ENCODE measurements at places on chromosomes 1 and 21.

- DNase-seq, result no peak
Observed at GRCh38 chr1:232998646-232999045, 48.2 kb downstream of the NTPCR start.

DNA sequence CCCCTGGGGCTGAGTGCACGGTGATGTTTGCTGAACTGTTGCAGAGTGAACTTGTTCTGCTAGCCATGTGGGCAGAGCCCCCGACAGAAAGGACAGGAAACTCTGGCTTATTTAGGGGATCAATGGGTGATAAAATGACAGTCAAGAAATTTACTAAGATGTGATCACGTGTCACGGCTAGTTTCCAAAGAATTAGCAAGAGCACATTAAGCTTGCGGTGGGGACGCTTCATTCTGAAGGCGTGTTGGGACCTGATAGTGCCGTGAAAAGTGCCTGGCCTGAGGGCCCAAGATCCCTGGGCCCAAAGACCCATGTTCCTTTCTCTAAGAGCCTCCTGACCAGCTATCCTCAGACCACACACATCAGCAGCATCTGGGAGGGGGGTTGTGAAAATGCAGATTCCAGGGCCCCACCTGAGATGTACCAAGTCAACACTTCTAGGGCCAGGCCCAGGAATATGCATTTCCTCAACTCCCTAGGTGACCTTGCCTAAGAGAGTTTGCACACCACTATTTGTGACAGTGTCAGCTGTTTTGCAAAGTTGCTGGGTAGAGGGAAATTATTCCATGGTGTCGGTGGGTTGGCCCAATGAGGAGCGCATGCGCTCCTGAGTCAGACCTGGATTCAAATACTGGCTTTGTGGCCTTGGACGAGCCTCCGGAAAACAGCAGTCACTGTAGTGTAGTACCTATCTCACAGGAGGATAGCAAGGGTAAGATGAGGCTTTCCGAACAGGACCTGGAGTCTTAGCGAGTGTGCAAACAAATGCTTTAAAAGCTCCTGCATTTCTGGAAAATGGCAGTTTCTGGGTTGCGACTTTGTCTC lies 77.5 kb downstream of the SPSB1 start:
- DNase-seq, result no peak

GRCh38 chr21:34732388-34732821 lies 63.6 kb downstream of the CLIC6 start:
- no peak for DNase-seq

- DNase-seq, result no peak
Observed at GRCh38 chr1:84350104-84350503, 48.2 kb upstream of the DNASE2B start.

- no peak for DNase-seq
Observed at GRCh38 chr1:40785446-40785845, 1.9 kb downstream of the KCNQ4 start.

GRCh38 chr1:165855010-165855838 lies 27.8 kb downstream of the UCK2 start:
- DNase-seq, result no peak

- no peak for DNase-seq
Observed at GRCh38 chr1:168760241-168760640, 31.2 kb upstream of the DPT start.

GRCh38 chr21:35989138-35989735 lies 71.1 kb downstream of the SETD4 start:
- DNase-seq, result peak; percentile 5

GRCh38 chr1:75992312-75992711 lies 60.1 kb upstream of the ASB17 start:
- DNase-seq, result no peak

DNA sequence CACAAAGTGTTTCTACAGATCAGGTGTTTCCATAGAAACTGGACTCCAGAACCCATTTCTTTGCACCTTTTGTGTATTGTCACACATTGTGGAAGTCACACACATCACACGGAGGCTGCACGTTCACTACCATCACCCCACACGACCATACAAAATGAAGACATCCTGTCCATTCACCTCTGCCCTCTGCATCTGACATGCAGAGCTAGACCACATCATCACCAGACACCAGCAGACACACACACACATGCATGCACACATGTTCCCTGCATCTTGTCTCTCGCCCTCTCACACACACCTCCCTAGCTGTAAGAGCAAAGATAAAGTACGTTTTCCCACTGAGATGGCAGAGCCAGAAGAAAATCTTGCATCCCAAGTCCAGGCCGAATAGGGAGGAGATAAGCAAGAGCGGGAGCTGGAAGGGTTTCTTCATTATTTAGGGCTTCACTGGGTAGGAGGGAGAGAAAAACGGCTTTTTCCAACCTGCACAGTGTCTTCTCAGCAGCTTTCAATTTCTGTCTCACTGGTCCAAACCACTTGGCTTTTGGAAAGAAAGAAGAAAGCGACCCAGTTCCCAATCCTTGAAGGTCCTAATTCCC lies 709 bp downstream of the PRELP start:
- DNase-seq, result no peak

DNA sequence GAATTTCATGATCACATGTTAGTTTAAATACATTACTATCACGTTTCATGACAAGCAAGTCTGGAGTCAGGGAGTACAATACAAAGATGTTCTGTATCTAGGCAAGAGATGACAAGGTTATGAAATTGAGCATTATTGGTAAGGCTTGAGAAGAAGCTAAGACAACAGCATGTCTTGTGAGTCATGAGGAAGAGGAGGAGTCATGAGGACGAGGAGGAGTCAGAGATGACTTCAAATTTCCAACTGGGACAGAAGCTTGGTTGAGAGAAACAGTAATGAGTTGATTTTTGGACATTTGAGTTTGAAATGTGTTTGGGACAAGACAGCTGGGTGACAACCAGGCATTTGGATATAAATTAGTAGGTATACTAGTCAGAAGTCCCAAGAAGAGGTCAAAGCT lies 4.3 kb upstream of the UBE2U start:
- DNase-seq, result no peak

- no peak for DNase-seq
Observed at GRCh38 chr1:60575326-60575977, 501.9 kb upstream of the C1orf87 start.

GRCh38 chr1:12142891-12143630 lies 23.7 kb upstream of the TNFRSF1B start:
- no peak for DNase-seq

DNA sequence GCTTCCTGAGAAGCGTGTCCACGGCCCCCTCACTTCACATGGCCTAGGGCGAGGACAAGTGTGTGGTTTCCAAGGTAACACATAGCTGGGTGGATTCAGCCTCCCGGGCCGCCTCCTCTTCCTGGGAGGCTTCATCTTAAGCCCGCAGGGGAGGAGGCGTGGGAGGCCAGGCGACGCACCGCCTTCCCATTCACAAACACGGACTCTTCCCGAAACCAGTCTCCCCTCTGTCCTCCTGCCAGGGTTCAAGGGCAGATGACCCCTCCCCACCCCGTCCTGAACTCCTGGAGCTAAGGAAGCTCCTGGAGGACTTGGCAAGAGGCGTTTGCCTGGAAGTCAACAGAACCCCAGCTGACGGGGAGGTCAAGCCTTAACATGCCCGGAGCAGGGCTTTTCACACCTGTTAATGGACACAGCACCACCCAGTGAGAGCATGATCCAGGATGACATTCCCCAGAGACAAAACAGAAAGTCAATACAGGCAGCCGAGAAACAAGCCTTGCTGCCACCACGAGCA lies 56.7 kb downstream of the KCNN3 start:
- no peak for DNase-seq

- no peak for DNase-seq
Observed at GRCh38 chr21:44414291-44415072, 40.8 kb upstream of the LRRC3 start.

- DNase-seq, result peak; percentile 35
Observed at GRCh38 chr1:147600119-147601111, 59.1 kb downstream of the BCL9 start.

DNA sequence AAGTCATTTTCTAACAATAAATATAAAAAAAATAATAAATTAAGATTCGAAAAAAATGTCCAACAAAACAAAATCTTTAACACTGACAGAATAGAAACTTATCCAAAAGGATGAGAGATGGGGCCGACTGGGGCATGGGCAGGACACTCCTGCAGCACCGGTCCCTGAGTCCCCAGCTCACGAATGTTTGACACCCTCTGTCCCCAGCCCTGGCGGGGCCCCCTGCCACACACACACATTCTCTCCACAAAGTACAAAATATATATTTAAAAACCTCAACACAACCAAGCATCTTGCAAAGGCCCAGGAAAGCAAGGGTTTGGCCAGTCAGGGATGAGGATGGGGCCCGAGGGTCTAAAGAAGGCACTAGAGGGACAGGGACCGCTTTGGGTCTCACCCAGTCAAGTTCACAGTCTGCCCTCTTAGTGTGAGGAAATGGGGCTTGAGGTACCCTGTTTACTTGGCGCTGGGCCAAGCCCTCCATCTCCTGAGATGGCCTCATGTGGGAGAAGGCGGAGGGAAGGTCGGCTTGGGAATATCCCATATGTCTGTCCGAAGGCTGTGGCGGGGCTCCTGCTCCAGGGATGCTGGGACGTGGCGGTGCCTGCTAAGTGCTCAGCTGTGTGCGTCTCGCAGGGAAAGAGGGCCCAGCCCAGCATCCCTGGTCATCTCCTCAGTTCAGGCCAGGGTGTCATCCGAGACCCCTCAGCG lies 31.3 kb downstream of the EPHA2 start:
- no peak for DNase-seq

GRCh38 chr1:47850451-47850850 lies 146.7 kb downstream of the TRABD2B start:
- no peak for DNase-seq

GRCh38 chr1:160028426-160028825 lies 3.4 kb downstream of the PIGM start:
- DNase-seq, result no peak

GRCh38 chr1:112239683-112240330 lies 156.2 kb upstream of the CTTNBP2NL start:
- no peak for DNase-seq

- no peak for DNase-seq
Observed at GRCh38 chr1:243628476-243628907, 221.6 kb downstream of the AKT3 start.

DNA sequence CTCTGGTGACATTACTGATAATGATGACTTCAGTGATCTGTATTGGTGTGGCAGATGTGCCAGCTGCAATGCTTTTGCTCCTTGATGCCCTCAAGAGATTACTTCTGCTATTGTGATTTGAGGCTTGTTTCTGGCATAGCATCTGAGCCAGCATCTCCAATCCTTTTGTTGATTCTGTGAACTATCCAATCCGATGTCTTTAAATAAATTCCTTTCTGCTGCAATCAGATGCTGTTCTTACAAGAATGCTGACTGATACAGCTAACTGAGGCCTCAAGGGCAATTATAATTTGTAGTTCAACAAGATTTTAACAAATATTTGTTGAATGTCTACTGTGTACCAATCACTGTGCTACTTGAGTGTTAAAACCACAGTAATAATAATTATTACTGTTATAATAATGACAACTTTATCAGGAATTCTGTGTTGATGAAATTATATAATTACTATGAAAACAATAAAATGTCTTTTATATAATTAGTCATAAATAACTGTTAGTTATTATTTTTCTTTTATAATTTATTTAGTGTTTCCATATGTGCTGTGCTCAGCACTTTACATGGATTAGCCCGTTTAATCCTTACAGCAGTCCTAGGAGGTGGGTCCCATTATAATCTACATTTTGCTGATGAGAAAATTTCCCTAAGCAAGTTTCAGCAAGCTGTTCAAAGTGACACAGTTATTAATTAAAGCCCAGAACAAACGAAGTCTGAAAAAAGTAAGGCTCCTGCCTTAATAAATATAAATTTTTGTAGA lies 308.2 kb downstream of the BRINP3 start:
- peak; percentile 71 for DNase-seq

DNA sequence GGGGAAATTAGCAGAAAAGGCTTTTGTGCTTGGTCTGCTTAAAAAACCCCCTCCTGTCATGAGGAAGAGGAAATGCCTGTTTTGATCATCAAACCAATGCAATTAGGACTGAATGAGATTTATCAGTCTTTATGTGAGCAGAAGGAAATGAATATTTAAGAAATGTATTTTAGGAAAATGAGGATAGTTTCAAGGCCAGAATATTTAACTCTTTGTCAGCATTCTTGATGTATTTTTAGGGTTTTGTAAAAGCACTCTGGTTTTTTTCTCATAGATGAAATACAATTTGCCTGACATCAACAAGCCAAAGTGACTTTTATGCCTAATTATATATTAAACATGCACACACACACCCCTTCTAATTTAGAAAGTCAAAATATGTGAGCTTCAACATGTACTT lies 213.8 kb downstream of the GRIK1 start:
- DNase-seq, result no peak

GRCh38 chr1:168157638-168158037 lies 20.9 kb upstream of the GPR161 start:
- no peak for DNase-seq

DNA sequence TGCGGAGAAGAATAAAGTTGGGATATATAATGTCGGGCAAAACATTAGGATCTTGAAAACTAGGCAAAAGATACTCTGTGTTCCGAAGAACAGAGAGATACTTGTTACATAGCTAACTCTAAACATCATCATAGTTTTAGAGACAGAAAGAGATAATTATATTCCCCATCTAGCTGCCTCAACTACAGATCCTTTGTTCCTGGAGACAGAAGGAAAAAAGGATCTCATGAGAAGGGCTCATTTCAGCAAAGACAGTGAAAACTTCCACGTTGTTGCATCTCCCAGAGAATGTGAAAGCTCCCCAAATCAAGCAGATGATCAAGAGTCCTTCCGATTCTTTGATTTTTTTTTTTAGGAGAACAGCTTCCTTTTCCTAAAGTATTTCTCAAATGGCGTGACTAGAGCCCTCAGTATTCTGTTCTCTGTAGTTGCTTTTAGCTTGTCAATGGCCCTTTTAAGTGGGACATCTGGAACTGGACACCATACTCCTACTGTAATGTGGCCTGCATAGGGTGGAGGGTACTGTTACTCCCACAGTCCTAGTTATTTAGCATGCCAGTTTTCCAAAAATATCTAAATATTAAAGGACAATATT lies 1048.2 kb downstream of the TTLL7 start:
- DNase-seq, result no peak

DNA sequence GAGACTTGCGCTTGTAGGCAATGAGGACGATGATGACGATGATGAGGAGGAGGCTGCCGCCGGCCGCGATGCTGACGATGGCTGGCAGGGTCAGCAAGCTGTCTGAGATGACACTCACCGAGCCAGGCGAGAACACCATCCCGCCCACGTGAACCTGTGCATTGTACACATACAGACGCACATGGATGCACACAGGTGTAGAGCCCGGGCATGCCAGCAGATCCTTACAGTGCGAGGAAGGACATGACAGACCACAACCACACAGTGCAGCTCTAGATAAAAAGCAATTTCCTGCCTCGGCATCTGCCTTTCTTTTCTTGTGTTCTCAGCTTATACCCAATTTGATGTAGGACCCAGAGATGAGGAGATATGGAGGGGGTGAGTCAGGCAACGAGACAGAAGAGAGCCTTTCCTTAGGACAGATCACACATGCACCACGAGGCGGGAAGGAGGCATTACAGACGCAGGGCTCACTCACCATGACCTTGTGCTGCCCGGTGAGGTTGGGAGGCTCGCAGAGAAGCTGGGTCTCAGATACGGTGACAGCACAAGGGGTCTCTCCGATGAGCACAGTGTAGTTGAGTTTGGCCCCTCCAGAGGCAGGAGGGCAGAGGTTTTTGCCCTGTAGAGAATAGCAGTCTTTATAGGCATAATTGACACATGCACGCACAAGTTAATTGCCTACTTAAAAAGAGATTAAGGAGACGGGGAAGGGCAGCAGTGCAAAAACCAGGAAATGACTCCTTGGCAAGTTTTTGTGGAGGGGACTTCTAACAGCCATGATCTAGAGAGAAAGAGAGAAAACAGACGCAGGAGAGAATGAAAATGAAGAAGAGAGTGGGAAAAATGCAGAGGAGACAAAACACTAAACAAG lies 133.9 kb upstream of the CD34 start:
- DNase-seq, result no peak
